ENCODE measurements at places on chromosomes 3 and 15. TPM values are rescaled to one million over a fixed set of nuclear protein-coding genes. Genes with fewer than 3 reads are reported as not detected.

The SLMAP gene
- total RNA-seq, result 22.9 TPM

The MNS1 gene
- 0.20 TPM for total RNA-seq

The PRRT3 gene
- total RNA-seq, result 0.60 TPM

The TRPM1 gene
- total RNA-seq, result not detected

The SNAPC5 gene
- total RNA-seq, result 21.0 TPM

The NPAP1 gene
- not detected for total RNA-seq
